Karpas-422 (cell line): ENCODE measurements at places on chromosomes 13 and 19. TPM values are rescaled to one million over a fixed set of nuclear protein-coding genes. Genes with fewer than 3 reads are reported as not detected.
A peak's percentile ranks its signal among the peaks of the same experiment; 100 is the strongest.

DNA sequence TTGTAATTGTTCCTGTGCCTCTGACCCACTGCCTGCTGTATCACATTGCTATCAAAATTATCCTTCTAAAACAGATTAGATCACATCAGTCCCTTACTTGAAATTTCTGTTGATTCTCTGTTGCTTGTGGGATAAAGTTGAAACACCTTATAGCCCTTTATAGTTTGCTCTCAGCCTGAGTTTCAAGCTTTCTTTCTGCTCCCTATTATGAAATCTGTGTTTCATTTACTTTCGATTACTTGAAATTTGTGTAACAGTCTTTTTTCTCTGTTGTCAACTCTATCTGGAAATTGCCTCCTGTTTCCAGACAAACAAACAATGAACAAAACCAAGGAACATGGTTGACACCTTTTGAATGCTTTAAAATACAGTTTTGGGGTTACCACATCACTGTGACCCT, 167.9 kb downstream of the PDS5B start:
- no peak for DNase-seq

- DNase-seq, result no peak
Measured at GRCh38 chr19:1616396-1616795, 11.1 kb upstream of the UQCR11 start.

C19orf85 gene
- not detected in 2 replicates for total RNA-seq

DNA sequence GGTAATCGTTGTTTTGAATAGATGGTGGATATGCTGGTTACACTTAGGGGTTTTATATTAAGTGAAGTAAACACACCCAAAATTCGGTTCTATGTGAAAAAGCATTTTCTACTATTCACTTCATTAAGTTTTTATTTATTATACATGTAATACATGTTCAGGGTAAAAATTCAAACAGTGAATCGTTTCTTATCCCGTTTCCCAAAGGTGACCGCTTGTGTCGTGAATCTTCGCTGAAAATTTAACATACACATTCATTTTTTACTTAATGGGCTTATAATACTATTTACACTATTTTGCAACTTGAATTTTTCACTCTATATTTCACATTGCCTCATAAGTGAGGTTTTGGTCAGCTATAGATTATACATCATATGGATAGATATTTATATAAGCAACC, 24.5 kb downstream of the IPO5 start:
- DNase-seq, result no peak

CNFN gene
- not detected in 2 replicates for total RNA-seq

DNA sequence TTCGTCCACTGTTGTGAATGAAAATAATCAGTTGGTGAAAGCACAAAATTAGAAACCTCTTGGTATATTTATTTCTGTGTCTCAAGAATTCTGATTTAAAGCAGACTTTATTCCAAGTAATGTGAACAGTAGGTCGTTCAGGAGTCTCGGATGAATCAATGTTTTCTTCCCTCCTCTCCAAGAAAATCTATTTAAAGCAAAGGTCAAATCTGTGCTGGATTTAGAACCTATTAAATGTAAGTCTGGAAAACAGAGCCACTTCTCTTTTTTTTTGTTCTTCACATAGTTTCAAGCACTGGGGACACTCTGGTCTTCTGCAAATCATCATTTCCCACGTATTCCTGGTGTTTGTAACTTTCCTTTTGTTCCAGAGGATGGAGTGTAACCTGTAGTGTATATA, 312.7 kb downstream of the ATP8A2 start:
- DNase-seq, result no peak

IGFL3 gene
- not detected in 2 replicates for total RNA-seq

- peak; percentile 88 for DNase-seq
Measured at GRCh38 chr19:39402346-39403300, 4.0 kb upstream of the ZFP36 start.

DNA sequence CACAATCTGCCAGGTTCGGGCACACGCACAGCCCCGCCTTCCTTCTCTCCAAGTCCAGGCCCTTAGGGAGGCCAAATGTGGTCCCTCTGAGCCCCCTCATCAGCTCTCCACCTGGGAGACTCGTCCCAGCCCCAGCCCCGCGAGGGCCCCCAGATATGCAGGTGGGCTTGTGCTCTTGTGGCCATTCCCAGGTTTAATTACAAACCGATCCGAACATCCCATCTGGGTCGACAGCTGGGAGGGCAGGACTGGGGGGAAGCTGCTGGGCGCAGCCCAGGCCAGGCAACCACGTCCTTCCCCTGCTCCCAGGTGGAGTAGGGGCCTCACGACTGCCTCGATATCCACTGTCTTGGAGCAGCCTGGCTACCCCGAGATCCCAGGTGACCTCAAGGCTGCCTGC, 7.5 kb upstream of the C2CD4C start:
- DNase-seq, result no peak

KLK13 gene
- total RNA-seq, result not detected in 2 replicates

HCN2 gene
- total RNA-seq, result not detected in 2 replicates

PRTN3 gene
- not detected in 2 replicates for total RNA-seq

GRCh38 chr19:46626446-46626845, 1.6 kb upstream of the PTGIR start:
- DNase-seq, result no peak

DNA sequence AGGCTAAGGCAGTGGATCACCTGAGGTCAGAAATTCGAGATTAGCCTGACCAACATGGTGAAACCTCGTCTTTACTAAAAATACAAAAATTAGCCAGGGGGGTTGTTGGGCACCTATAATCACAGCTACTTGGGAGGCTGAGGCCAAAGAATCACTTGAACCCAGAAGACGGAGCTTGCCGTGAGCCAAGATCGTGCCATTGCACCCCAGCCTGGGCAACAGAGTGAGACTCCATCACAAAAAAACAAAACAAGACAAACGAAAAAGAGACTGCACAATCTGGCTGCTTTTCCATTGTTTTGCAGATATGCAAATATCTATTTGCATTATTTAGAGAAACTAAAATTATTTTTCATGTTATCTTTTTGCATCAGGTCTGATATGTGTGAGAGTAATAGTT, 83.6 kb downstream of the ZNF486 start:
- DNase-seq, result no peak

- no peak for DNase-seq
Measured at GRCh38 chr13:113819341-113819730, 44.5 kb downstream of the GAS6 start.

DNA sequence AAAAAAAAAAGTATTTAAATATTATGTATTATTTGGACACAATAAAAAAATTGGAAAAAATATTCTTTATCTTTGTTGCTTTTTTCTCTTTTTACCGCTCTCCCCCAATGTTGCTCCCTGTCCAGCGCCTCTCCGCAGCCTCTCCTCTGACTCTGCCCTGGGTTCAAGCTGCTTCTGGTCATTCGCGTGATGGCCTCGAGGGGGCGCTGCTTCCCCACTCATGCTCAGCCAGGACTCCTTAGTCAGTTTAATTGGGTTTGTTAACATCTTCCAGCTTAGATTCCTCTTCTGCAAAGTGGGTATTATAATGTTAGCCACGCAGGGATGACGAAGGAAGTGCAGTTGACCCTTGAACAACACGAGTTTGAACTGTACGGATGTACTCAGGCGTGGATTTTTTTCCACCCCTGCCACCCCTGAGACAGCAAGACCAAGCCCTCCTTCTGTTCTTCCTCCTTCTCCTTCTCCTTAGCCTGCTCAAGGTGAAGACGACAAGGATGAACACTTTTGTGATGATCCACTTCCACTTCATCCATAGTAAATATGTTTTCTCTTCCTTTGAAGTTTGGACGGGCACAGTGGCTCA, 4.9 kb upstream of the NWD1 start:
- DNase-seq, result peak; percentile 85

DNA sequence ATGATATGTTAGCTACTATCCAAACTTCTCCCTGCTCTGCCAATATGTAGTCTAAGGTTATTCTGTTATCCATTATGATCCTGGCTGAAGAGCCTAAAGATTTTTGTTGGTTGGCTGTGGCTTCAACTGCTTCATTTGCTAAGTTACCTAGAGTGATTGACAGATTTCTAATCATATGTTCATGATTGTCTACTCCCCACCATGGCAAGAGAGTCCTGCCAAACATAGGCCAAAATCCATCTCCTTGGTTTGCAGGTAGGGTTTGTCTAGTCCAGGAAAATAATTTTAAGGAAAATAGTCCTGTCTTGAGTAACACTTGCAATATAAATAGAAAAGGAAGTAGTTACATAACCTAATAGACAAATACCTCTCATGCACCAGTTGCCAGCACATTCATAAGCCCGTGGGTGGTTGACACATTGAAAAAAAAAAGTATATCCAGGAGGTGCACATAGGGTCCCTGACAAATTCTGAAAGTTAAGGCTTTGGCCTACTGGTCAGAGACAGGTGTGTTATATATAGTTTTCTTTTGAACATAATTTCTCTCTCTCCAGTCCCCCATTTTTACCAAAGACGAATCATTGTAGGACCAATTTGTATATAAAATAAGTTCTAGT, 5.4 kb upstream of the CBY2 start:
- no peak for DNase-seq

DNA sequence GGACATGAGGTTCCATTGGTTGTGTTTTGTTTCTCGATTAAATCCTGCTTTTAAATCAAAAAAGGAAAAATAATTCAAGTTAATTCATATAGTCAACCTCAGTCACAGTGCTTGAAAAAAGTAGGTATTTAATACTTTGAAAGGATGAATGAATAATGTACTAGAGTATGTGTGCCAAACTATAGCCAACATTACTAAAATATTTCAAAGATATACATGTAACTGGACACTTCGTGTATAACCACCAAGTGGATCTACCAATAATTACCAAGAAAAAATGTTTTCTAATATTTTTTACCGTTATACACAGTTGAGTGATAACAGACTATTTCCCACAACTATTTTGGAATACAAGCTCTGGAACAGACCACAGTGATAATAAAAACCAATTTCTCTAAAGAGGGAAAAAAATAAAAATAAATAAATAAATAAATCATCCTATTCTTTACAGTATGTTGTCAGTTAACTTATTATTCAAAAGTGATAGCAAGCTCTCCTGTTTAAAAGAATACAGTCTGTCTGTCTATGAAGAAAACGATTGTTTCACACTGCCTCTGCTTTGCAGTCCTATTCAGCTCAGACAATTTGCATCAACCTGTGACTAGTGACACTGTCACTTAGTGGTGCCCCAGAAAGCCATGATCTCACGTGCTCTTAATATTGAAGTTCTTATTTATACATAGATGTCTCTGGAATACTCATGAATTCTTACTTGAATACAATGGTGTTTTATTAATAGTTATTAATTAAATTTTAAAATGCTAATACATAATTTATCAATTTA, 58.2 kb downstream of the UBL3 start:
- DNase-seq, result no peak

CCL25 gene
- not detected in 2 replicates for total RNA-seq

GRCh38 chr13:59771272-59771671, 392.5 kb downstream of the DIAPH3 start:
- DNase-seq, result peak; percentile 44

WDR87 gene
- total RNA-seq, result not detected in 2 replicates

- DNase-seq, result no peak
Measured at GRCh38 chr13:24027494-24027893, 130.2 kb upstream of the C1QTNF9B start.

DNA sequence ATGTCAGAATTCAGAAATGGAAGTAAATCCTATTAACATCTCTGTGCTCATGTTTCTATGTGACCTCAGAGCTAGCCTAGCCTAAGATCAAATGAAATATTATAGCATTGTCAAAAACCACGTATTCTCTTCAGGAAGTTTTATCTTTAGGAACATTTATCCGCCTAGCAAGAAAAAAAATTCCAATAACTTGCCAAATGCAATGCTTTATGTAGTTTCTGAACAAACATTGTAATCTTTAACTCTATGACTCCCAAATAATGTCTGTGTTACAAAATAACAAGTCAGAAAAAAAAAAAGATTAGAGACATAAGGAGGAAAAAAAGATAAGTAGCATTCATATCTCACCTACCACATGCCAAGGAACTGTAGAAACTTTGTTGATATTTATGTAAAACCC, 18.4 kb upstream of the IPO5 start:
- no peak for DNase-seq

- DNase-seq, result peak; percentile 15
Measured at GRCh38 chr13:47092202-47092601, 195.3 kb upstream of the HTR2A start.

CFAP97D2 gene
- total RNA-seq, result not detected in 2 replicates

DNA sequence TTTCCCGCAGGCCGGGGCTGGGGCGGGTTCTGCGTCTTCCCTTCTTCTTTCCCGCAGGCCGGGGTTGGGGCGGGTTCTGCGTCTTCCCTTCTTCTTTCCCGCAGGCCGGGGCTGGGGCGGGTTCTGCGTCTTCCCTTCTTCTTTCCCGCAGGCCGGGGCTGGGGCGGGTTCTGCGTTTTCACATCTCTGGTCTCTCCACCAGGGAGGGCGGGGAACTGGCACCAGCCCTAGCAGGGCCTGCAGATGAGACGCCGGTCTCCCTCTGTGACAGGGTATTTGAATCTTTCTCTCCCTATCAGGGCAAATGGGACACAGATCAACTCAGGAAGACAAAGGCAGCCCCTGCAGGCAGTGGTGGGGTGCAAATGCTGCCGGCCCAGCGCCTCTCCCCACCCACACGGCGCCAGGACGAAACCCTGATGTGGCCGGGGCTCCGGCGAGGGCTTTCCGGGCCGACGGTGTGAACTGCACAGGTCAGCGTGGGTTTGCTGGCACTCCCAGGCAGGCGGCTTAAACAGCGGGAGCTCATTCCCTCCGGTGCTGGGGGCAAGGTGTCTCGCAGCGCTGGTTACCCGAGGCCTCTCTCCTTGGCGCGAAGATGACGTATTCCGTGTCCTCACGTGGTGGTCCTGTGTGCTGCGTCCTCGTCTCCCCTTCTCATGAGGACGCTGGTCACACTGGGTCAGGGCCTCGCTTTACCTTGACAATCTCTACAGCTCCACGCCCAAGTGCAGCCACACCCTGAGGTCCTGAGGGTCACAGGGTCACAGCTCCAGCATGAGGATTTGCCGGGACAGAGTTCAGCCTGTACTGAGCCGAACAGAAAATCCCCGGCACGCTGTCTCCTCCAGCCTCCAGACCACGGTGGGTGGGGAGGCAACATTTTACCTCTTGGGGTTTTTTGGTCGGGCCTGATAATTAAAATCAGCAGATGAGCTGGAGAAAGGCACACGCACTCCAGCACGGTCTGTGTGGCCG, 717 bp upstream of the C13orf46 start:
- DNase-seq, result no peak

DNA sequence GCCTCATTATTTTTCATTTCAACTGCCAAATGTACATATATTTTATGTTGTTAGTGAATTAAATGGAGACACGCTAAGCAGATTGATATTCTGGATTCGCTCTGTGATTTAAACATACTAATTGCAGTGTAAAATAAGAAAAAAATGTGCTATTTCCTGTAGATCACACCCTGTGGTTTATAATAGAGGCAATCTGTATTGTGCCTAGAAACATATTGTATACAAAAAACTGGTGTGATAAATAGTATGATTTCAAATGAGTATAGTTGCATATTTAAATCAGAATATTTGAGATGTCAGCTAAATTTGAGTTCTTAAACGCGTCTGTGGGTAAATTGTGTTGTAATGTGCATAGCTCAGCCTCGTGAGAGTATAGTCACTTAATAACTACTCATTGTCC, 643.9 kb downstream of the TBC1D4 start:
- no peak for DNase-seq

GRCh38 chr19:9834307-9834725, 802 bp upstream of the PIN1 start:
- no peak for DNase-seq

TMEM145 gene
- total RNA-seq, result 18.7 and 30.5 TPM in 2 replicates

- DNase-seq, result no peak
Measured at GRCh38 chr13:44976949-44977583, 12.2 kb downstream of the NUFIP1 start.
